ENCODE measurements at places on chromosomes 7 and 10. TPM values are rescaled to one million over a fixed set of nuclear protein-coding genes. Genes with fewer than 3 reads are reported as not detected.
A peak's percentile ranks its signal among the peaks of the same experiment; 100 is the strongest.

DNA sequence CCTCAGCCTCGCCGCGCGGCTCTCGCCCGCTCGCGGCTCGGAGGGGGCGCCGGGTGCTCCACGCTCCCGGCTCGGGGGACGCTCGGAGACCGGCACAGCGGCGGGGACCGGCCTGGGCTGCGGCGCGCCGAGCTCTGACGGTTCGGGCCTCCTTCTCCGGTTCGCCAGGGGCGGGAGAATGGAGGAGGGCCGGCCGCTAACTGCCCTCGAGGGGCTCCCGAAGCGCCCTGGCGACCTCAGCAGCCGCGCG, 232 bp upstream of the GRID1 start:
- DNase-seq: no peak

- DNase-seq: no peak
These were observed 61.9 kb downstream of the CREB5 start for GRCh38 chr7:28474282-28474638.

- no peak for DNase-seq
These were observed 417.0 kb downstream of the TYW1 start for GRCh38 chr7:67413670-67414069.

GRCh38 chr10:69506487-69506833, 55.2 kb downstream of the TSPAN15 start:
- no peak for DNase-seq

DNA sequence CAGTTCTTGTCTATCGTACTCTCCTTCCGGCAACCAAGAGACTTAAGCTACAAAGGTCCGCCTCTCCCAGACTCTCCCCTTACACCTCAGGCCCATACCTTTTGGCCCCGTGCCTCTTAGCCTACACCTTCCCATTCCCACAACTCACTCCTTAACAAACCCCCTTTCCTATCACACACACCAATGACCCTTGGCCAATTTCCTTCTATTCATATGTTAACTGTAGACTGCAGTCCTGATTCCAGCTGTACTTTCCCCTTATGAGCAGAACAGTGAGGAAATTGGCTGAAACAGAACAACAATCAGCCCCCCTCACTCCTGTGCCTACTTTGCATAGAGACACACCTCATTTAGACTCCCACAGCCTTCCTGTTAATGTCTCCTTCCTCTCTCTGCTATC, 1.4 kb upstream of the TMEM139 start:
- DNase-seq: no peak

- DNase-seq: peak; percentile 30
These were observed 19.4 kb downstream of the PFKFB3 start for GRCh38 chr10:6221971-6222751.

DNA sequence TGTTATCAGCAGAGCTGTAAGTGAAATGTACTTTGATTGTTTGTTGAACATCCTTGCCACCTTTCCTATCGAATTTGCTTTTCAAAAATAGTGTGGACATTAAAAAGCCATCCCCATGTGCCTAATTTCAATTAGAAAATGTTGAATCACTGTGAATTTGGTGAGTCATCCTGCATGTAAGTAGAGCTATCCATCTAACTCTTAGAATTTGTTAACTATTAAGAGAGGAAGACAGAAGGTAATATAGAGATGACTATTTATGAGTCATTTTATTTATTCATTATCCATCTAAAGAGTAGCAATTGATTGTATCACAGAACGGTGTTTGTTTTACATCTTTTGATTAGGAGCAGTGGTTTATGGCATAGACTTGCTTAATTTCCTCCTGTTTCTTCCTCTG, 154.7 kb downstream of the MGMT start:
- no peak for DNase-seq

- no peak for DNase-seq
These were observed 87.7 kb upstream of the CHST15 start for GRCh38 chr10:124180947-124181549.

DNA sequence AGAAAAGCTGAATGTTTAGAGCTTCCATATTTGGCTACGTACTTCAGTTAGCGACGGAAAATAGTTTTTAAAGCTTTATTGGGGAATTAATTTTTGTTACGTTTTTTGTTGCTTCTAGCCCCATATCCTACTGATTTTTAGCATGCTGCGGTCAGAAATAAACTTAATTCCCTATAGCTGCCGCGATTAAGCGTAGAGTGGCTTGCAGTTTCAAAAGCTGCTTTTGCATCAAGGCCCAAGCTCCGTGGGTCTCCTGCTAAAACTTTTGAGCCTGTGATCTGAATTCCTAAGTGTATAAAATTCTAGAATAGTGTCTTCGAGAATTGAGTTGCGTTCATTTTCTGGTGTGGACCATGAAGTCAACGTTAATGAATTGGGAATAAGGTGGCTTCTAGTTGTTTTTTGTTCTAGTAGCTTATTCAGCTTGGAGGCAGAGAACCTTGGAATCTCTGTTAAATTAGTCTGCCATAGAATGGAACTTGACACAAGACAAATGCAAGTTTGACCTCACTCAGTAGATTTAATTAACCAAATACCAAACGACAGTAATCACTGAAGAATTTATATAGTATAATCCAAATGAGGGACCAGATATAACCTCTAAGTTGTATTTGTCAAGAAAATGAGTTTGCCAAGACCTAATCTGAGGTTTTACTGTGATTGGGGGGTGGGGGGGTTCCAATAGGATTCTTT, 977 bp downstream of the CALU start:
- DNase-seq: no peak

GRCh38 chr7:37901890-37902524, 14.6 kb downstream of the SFRP4 start:
- DNase-seq: peak; percentile 55

GRCh38 chr10:74072503-74072902, 74.6 kb downstream of the VCL start:
- peak; percentile 79 for DNase-seq

GRCh38 chr10:73743905-73744663, at the start of gene SEC24C:
SEC24C (plus strand) TSS chr10:73744372; CDS start chr10:73746833, 2,461 bp downstream.
- DNase-seq: peak; percentile 98

GRCh38 chr10:100882252-100882651, 30.5 kb upstream of the SLF2 start:
- DNase-seq: peak; percentile 58

DNA sequence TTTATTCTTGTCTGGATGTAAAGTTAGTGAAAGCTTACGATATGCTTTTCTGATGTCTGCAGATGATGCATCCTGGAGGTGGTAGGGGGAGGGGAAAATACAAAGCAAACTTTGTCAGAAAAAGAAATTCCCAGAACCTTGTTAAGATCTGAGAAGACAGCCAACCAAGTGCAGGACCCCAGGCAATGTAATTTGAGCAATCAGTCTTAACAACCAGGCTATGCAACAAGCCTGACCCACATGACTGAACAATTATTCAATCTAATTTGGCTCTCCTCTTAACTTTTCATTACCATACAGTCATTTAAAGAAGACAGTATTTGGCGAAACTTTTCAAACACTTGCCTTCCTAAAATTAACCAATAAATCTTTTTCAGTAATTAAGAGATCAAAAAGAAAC, 74.5 kb downstream of the DNAJC1 start:
- DNase-seq: peak; percentile 43

NAT16 gene
- total RNA-seq: not detected

CALML3 gene
- not detected for total RNA-seq

CLIP2 gene
- 29.1 TPM for total RNA-seq

CCL24 gene
- not detected for total RNA-seq

MNX1 gene
- total RNA-seq: 3.7 TPM

SLC26A3 gene
- total RNA-seq: not detected

CCDC136 gene
- 16.5 TPM for total RNA-seq

LHFPL3 gene
- 0.22 TPM for total RNA-seq

CPA2 gene
- 2.0 TPM for total RNA-seq

ANKRD30A gene
- total RNA-seq: not detected

C7orf57 gene
- total RNA-seq: 0.06 TPM
